ENCODE measurements at places on chromosomes 5 and 9.

DNA sequence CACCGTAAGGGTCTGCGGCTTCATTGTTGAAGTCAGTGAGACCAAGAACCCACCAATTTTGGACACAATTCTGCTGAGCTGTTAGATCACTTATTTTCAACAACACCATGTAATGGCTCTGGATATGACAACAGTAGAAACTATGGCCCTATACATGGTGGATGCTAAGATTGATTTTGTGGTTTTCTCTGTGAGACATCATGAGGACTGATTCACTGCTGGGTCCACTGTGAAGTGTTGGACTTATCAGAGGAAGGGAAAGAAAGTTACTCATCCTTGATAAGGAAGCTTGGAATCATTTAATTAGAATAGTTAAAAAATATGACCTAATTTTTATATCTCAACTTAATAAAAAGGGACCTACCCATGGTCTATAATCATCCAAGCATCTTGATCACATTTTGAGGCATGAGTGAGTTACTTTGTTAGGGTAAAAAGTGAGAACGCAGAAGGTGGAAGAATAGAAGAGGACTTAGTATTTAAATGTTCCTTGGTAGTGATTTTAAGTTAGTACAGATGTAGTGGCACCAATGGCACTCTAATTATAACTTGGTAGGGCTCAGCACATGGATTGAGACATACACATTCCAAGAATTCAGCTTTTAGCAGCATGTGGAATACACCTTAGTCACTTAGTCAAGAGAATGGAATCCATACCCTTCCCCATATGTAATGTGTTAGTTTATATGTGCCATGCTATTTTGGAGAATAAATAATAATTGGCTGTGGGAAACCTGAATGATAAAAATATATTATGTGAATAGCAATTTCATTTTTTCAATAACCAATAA, 123.5 kb upstream of the CD180 start:
- DNase-seq: no peak

DNA sequence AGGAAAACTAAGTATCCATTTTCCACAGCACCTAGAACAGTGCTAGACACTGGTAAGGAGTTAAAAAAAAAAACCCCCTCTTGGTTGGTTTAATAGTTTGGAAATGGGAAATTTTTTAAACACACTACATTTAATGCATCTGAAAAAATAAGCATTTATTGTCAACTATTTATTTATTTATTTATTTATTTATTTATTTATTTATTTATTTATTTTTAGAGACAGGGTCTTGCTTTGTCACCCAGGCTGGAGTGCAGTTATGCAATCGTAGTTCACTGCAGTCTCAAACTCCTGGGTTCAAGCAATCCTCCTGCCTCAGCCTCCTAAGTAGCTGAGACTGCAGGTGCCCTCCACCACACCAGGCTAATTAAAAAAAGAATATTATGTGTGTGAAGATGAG, 51.6 kb downstream of the SNCAIP start:
- DNase-seq: no peak

GRCh38 chr9:121651295-121652020, at the start of gene DAB2IP:
DAB2IP (plus strand) TSS chr9:121651634; CDS start chr9:121651776, 142 bp downstream.
- peak; percentile 82 for DNase-seq

GRCh38 chr9:16726718-16727451, 143.6 kb downstream of the BNC2 start:
- peak; percentile 80 for DNase-seq

DNA sequence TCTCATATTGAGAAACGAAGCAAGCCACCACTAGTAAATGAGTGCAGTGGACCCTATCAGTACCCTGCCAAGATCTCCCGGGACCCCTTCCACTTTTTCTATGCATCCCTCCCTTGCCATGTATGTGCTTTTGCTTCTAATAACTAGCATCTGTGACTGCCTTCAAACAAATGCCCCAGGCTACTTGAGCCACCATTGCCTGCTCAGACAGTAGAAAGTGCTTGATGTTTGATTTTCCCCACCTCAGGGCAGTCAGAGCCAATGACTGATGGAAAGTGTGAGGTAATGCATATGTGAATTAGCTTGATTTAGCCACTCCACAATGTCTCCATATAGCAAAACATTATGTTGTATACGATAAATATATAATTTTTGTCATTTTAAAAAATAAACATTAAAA, 797.3 kb upstream of the ACO1 start:
- DNase-seq: no peak

DNA sequence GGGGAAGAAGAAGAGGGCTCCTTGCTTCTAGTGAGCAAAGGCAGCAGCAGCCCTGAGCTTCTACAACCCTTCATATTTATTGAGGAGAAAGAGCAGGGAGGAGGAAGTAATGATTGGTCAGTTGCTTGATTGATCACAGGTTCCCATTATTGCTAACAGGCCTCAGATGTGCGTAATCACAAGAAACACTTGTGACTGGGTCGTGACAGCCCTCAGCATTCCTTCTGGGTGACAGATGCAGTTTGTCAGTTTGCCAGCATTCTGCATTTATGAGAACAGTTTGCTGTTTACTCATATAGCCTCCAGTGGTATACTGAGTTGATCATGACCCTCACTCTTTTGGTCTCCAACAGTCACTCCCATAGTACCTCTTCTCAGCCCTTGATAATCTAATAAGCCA, 111.5 kb upstream of the TNC start:
- no peak for DNase-seq

DNA sequence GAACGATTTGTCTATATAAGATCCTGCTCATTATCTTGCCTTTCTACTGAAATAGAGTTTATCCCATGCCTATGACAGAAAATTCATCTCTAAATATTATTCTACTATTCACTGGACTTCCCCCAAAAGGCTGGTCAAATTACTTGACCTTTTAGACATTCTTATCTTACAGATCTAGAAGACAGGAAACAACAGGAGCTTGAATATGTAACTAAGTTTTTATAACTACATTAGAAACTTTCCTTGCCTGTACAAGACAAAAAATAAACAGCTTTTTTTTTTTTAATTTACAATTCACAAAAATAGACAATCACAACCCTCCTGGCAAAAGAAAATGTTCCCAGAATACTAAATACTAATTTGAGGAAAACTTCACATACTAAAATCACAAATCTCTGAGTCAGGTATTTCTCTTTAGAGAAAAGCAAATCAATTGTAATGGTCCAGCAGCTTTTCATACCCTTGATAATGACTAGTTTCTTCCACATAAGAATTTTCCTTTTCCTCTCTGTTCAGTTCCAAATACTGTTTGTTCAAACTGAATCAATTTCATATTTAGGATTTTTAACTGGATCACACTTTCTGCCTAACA, 68.6 kb downstream of the MLLT3 start:
- no peak for DNase-seq

GRCh38 chr5:92652756-92653155, 928.3 kb downstream of the NR2F1-AS1 start:
- peak; percentile 50 for DNase-seq

DNA sequence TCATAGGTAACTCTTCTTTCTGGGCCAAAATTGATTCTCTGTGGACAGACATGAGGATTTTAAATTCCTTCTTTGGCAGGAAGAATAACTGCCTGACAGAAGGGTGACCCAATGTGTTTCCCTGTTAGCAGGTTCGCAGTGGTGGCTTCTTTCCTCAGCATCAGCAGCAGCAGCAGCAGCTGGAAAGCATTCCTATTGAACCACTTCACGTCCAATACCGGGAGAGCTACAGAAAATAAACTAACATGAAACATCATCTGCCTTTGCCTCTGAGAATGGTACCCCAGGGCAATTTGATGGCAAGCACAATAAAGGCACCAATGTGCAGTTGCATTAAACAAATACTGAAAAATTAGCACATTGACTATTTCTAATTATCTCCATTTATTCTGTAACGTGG, 214.5 kb downstream of the TMEM167A start:
- no peak for DNase-seq

DNA sequence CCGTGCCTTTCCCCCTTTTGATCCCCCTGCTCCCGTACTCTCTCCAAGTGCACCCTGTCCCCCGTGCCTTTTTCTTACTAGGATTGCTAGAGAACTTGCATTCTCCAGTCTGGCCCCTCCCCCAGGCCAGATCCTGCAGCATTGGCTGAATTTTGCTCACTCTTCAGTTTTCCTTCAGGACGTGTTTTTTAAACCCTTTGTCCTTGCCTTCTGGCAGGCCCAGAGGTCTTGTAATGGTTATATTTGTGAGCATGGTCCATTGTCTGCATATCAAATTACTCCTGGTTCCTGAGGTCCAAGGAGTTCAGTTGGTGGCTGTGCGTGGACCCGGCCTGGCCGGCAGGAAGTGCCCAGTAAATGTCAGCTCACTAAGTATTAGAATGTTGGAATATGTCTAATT, 606 bp downstream of the TBC1D13 start:
- DNase-seq: no peak

DNA sequence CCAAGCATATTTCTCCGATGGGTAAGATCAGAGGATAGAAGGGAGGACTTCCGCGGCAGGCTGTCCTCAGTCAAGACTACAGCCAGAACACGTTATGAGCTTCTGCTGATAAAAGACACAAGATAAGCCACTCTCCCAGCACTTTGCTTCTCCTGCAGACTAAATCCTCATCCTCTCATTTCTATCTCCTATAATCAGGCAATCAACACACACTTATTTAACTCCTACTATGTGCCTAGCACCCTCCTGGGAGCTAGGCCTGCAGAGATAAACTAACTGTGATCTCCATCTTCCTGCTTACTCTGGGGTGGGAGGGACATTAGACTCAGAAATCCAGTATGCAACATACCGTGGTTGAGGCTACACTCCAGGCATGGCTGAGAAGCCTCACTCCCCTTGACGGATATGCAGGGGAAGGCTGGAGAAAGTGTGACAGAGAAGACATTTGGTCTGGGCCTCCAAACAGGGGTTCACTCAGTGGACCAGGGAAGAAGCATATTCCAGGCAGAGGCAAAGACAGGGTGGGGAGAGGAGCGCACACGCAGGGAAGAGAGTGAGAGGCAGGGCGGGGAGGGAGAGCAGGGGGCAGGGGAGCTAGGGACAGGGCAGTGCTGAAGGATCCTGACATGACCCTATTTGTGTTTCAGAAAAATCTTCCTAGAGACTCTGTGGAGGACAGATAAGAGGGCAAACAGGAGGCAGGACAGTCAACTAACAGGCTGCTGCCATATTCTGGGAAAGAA, 274.1 kb downstream of the DENND1A start:
- no peak for DNase-seq

GRCh38 chr5:2633992-2634391, 117.5 kb downstream of the IRX2 start:
- no peak for DNase-seq

DNA sequence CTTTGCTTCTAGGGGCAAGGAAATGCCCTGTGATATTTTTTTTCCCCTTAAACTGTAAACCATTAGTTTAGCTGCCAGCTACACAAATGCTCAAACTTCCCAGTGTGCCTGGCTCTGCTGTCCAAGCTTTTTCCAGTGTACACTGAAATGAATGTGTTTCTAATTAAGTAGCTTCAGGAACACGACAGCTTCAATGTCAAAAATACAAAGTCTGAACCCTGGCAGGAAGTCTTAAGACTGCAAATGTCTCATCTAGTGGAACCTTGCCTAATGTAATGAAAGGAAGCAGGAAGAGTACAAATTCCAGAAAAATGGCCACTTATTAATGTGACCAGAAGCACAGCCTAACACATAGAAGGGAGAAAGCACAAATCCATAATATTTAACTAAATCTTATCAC, 255.2 kb downstream of the CRB2 start:
- DNase-seq: no peak

- DNase-seq: peak; percentile 45
Measured at GRCh38 chr9:131739959-131740648, at the start of gene RAPGEF1. RAPGEF1 (minus strand) TSS chr9:131740076; CDS start chr9:131739830, 246 bp downstream.

GRCh38 chr5:151191661-151192060, 32.2 kb downstream of the CCDC69 start:
- no peak for DNase-seq

DNA sequence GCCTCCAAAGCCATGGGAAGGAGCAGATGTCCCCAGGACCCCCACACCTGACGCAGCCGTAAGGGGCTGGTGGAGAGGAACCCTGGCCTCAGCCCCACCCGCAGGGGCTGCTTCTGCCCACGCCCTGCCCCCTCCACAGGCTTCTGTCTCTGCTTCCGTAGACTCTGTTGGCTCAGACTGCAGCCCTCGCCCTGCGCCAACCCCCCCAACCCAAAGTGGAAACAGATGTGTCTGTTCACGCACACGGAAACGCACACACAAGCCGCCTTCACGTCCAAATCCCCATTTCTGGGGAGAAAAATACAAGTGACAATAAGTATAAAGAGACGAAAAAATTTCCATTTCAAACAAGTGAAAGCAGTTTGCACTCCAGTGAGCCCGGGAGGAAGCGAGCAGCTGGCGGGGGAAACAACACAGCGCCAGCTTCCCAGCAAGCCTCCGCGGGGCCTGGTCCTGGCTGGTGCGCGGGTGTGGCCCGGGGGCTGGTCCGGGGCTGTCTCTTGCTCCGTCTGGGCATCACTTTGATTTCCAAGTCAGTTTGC, 32.6 kb upstream of the RXRA start:
- peak; percentile 51 for DNase-seq

GRCh38 chr9:137721899-137722298, 103.1 kb downstream of the EHMT1 start:
- DNase-seq: no peak

DNA sequence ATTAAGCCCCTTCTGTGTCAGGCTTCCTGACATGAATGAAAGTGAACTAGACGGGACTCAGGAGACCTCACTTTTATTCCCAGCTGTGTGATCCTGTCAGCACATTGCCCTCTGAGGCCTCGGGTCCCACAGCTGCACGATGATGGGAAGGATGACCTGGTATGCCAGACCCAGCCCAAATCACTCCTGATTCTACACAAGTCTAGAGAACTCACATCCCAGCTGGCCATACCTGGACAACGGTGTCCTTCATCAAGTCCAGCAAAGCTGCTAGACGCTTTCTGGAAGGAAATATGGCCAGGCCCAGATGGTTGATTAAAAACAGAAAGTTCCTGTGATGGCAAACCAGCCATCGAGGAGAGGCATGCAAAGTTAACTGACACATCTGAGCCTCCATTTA, 118.0 kb upstream of the FSTL4 start:
- no peak for DNase-seq

GRCh38 chr5:140791089-140791488, 3.6 kb upstream of the PCDHA2 start:
- DNase-seq: no peak

DNA sequence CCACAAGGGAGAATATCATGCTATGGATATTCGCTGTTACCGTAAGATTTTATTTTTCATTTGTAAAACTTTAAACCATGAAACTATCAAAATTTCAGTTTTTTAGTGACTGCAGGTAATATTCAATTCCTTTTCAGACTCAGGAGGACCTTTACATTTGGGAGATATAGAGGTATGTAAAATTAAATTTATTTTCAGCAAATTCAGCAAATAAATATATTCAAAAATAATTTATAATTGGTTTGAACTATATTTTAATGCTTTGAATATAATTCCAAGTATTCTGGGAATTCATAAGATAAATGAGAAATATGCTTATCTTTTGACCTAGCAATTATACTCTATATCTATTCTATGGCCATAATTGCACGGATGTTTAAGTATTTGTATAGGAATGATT, 7.6 kb downstream of the RFESD start:
- DNase-seq: no peak

DNA sequence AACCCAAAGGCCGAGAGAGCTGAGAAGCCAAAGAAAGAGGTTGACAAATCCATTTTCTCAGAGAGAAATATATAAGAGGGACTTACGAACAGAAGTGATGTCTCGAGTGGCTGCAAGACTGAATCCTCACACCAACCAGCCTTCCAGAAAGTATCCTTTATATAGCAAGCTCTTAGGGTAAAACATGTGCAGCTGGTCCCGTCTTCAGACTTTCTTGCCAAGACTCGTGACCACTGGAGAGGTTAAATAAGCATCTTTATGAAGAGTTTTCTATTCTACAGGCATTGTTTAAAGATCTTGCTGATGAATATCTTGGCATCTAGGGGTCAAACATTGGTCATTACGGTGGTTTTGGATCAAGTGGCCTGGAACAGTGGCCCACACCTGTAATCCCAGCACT, 16.9 kb upstream of the SLC22A4 start:
- no peak for DNase-seq

Data from left lung (tissue), 14 donors.